HT1080 (cell line): ENCODE measurements at places on chromosomes 16 and 17.

DNA sequence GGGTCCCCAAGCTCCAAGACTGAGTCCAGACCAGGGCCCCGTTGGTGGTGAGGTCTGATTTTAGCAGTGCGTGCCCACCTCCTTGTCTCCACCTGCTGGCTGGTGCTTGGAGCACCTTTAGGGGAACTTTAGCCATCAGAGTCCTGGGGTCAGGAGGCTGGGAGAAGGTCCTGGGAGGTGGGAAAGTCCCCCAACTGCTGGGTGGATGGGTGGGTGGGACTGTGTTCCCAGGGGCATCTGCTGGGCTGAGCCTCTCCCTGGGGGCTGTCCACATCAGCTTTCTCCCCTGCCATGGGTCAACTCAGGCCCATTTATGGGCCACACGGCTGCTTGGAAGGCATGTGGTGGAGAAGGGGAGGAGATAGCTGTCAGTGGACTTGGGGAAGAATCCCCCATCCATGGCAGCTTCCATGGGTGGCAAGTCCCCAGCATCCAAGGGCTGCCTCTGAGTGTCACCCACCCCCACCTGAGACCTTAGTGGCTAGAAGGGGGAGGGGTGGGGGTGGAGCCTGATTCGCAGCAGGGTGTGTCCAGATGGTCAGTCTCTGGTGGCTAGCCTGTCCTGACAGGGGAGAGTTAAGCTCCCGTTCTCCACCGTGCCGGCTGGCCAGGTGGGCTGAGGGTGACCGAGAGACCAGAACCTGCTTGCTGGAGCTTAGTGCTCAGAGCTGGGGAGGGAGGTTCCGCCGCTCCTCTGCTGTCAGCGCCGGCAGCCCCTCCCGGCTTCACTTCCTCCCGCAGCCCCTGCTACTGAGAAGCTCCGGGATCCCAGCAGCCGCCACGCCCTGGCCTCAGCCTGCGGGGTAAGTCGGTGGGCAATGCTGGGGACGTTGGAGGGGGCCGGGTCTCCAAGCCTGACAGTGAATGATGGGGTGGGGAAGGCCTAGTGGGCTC lies at the start of gene TRPV2:
TRPV2 (plus strand) TSS at position 541 of the 894 bp plus-strand sequence. CDS start 2,098 bp downstream, outside the sequence.
- DNase-seq = peak; percentile 42

DNA sequence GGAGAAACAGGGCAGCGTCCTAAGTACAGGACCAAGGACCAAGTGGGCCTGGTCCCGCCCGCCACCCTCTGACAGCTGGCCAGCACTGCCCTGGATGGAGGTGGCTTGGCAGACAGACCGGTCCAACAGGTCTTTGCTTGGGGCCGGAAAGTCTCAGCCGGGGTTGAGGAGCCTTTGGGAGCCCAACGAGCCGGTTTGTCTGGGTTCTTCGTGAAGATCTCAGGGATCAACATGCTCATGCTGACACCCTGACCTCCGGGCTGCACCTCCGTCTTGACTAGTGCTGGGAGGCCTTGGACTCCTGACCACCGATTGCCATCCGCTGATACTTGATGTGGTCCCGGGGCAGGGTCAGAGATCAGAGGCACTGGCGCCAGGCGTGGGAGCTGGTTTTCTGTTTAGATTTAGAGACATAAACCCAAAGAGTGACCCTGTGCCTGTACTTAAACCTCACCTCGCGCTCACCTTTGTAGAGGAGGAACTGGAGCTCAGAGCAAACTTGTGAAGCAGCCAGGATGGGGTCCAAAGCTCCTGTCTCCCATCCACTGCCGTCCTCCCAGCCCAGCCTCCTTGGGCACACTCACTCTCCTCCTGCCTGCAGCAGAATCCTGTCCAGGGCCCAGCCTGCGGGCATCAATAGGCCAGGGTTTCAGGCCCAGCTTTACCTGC lies 92.1 kb upstream of the GSE1 start:
- no peak for DNase-seq

GRCh38 chr16:117379-118365 lies 20.8 kb downstream of the NPRL3 start:
- DNase-seq = peak; percentile 42

- peak; percentile 84 for DNase-seq
Observed at GRCh38 chr17:33012522-33013033, 20.9 kb downstream of the SPACA3 start.

DNA sequence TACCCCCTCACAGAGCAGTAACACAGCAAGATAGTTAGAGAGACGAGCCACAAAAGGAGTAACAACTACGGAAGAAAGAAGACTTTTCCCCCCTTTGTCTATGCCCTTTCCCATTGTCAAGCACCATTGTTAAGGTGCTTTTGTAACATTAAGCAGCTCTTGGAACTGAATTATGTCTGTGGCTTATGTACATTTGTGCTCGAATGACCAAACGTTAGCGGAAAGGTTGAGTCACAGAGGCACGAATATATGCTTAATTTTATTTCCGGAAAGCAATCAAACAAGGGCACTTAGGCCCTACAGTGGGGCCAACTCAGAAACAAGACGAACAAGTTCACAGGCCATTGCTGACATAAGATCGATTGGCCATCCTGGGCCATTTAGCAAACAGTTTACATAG lies 109.5 kb downstream of the ANKFN1 start:
- DNase-seq = no peak

DNA sequence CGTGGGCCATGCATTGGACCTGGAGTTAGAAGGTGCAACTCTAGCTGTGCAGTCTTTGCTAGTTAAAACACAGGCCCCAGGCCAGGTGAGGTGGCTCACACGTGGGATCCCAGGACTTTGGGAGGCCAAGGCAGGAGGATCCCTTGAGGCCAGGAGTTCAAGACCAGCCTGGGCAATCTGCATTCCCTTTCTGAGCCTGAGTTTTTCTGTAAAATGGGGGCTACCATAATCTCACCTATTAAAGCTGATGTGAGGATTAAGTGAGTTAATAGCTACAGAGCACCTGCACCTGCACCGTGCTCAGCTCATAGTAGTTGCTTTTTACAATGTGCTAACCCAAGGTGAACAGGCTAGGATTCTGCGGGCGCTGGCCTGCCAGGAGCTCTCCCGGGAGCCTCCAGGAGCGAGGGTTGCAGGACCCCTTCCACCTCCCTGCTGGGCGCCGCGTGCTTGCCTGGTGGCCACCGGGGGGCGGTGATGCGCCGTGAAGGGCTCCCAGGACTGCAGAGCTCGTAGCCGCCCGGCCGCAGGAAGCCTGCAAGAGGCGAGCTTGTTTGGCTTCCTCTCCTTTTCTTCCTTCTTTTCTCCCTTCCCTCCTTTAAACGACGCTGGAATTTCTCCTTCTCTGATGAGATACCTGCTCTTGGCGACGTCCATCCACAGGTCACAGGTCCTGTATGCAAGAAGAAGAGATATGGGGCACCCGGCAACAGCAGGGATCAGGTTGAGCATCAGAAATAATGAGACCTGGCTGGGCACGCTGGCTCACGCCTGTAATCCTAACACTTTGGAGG lies 51.3 kb downstream of the ZFP90 start:
- peak; percentile 48 for DNase-seq

GRCh38 chr17:61307905-61308886 lies 91.4 kb upstream of the TBX2 start:
- peak; percentile 77 for DNase-seq

GRCh38 chr16:27252206-27252585 lies 16.4 kb downstream of the NSMCE1 start:
- no peak for DNase-seq

DNA sequence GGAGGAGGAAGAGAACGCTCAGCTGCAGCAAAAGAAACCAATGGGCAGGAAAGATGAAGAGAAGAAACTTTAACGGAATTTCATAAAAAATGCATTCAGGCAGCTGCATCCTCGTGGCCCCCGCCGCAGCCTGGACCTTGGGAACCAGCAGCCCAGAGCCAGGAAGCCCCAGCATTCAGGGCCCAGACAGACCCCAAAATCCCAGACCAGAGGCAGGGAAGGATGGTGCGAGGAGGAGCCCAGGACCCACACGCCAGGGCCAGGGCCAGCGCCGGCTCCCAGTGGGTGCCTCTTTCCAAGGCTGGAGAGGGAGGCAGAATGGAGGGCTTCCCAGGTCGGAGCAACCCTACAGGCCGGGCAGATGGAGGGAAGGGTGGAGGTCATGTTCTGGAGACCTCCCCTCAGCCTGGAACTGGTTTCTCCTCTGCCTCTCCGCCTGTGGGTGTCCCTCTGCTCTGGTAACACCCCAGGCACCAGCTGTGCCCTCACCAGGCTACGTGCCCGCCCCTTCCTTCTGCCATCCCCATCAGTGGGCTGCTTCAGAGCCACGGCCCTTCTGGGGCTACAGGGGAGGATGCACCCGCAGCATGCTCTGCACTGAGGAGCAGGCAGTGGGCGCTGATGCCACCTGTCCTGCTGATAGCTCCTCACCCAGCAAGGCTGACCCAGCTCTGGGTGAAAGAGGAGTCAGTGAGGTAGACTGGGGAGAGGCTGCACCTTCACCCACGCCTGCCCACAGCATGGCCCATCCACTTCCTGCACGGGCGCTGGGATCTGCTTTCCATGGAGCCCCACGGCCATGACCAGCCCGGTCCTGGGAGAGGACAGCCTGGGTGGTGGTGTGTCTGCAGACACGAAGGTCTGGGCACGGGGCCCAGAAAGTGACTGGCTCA lies 1.2 kb upstream of the MIF4GD start:
- DNase-seq = no peak

DNA sequence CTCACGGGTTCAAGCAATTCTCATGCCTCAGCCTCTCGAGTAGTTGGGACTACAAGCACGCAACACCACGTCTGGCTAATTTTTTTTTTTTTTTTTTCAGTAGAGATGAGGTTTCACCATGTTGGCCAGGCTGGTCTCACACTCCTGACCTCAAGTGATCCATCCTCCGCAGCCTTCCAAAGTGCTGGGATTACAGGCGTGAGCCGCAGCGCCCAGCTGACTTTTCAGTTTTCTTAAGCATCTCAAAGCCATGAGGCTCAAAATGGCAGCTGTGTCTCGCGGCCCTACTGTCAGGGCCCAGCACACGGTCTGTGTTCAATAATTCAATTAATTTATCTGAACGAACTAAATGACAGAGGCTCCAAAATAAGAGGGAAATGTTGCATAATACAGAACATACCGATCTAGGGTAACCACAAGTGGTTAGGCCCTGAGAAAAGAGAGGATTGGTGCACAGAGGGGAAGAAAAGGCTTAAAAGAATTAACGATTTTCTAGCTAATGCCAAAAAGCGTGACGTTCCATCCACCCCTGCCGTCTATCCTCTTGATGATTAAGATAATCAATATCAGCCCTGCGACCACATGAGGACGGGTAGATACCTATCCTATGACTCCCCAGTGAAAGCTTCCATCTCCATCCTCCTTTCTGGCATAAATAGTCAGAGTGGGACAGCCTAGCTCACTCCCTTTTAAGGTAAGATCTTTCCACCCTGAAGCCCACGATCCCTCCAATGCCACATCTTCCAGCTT lies 136.9 kb downstream of the SLC39A11 start:
- DNase-seq = no peak

DNA sequence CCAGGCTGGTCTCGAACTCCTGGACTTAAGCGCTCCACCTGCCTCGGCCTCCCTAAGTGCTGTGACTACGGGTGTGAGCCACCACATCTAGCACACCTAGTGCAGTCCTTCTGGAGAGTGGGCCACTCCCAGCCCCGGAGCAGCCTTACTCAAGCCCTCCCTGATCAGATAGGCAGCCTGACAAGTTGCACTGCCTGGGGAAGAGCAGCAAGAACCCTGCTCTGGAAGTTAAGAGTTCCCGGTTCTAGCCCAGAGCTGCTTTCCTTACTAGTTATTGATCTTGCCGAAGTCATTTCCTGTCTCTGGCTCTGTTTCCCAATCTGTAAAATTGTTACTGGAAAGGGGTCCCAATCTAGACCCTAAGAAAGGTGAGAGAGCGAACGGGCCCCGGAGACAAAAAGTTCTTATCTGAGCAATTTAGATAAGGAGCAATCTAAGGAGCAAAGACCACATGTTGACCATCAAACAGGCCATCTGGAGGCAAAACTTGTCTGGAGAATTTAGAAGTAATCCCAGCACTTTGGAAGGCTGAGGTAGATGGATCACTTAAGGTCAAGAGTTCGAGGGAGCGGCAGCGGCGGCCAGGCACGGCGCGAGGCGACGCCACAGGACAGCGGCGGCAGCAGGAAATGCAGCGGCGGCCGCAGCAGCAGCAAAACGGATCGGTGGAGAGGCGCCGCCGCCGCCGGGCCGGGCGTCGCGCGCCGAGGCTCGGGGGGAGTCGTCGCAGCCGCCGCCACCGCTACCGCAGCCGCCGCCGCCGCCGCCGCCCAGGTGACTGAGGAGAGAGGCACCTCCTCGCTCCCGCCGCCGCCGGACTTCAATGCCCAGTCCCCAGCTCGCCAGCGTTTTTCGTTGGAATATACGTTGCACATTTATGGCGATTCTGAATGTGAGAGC lies 4.3 kb upstream of the NAGLU start:
- no peak for DNase-seq

- peak; percentile 84 for DNase-seq
Observed at GRCh38 chr17:83055911-83056582, 23.4 kb upstream of the METRNL start.

DNA sequence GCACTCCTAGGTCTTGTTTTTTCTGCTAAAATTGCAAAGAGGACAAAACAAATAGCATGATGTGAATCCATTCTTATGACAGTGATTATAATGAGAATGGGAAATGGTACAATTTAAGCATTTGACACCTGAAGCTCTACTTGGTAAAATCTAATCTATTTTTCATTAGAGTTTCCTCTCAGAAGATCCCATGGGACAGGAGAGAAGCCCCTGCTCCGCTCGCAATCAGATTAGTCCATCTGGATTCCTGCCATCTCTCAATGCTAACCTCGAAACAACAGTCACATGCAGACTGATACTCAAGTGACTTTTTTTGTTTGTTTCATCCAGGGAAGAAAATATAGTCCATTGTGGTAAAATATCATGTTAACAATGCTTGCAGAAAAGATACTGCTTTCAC lies 107.4 kb upstream of the TOM1L1 start:
- no peak for DNase-seq

DNA sequence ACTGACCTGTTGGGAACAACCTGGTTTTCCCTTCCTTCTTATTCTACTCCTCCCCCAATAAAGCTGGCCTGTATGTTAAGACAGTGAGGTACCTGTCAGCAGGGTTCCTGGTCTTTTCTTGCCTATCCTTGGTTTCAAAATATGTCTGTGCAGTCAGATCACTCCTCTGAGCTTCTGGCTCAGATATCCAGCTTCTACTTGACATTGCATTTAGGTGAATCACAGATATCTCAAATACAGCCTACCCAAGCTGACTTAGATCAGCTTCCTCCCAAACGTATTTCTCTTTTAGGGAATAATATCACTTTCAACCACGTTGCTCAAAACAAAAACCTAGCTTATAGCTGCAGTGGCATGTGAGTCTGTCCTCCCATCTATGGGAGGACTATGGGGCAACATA lies 48.7 kb downstream of the TEX14 start:
- peak; percentile 85 for DNase-seq

- peak; percentile 89 for DNase-seq
Observed at GRCh38 chr17:4908711-4909496, 6.0 kb upstream of the CHRNE start.

DNA sequence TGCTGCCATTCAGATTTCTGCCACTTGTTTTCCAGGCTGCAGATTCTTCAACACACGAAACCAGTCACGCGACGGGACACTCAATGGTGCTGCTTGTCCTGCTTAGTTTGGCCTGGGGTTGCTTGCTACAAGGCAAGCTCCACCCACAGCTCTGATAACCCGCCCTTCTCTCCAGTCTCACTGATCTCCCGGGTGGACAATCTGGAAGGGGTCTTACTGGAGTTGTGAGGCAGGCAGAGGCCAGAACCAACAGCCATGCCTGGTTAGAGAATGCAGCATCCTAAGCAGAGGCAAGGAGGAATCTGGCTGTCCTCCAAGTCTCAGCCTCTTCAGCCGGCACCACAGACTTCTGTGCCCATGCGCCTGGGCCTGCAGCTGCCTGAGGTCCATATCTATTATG lies 119.1 kb downstream of the KCNJ12 start:
- DNase-seq = no peak

- no peak for DNase-seq
Observed at GRCh38 chr17:62965174-62965685, 805 bp upstream of the TANC2 start.
